Brain (organoid and tissue), 16 donors: ENCODE measurements at places on chromosomes 4 and X.

- no peak for DNase-seq
Observed at GRCh38 chr4:83364312-83364711, 29.7 kb upstream of the HPSE start.

GRCh38 chr4:38160487-38161207, 200.4 kb downstream of the PTTG2 start:
- DNase-seq: no peak

- DNase-seq: no peak
Observed at GRCh38 chr4:95059663-95060062, 301.9 kb downstream of the BMPR1B start.

- no peak for DNase-seq
Observed at GRCh38 chrX:39731735-39732134, 366.0 kb downstream of the BCOR start.

DNA sequence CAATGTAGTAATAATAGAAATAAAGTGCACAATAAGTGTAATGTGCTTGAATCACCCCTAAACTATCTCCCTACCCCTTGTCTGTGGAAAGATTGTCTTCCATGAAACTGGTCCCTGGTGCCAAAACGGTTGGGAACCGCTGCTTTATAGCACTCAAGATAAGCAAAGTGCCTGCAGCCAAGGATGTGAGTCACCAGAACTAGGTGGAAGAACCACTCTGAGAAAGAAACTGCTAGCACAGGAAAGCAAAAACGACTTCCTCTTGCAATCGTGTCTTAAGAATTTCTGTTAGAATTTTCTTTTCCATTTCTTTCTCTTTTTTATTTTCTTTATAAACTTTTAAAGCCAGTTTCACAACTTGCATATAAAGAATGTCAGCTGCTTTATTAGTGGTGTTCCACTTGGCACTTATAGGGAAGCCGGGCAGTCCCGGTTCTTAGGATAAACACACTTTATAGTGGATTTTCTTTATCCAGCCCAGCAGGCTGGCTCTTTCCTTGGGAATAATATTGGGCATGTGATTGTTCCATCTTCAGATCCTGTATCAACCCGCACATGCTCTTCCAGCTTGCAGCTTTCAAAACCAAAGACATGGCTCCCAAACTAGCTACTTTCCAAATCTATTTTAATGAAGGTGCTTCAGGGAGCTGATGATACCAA, 32.3 kb upstream of the CXCL8 start:
- DNase-seq: no peak

GRCh38 chr4:150251752-150252190, 173.5 kb downstream of the DCLK2 start:
- peak; percentile 35 for DNase-seq

- peak; percentile 62 for DNase-seq
Observed at GRCh38 chr4:102629673-102630072, 128.5 kb downstream of the NFKB1 start.

DNA sequence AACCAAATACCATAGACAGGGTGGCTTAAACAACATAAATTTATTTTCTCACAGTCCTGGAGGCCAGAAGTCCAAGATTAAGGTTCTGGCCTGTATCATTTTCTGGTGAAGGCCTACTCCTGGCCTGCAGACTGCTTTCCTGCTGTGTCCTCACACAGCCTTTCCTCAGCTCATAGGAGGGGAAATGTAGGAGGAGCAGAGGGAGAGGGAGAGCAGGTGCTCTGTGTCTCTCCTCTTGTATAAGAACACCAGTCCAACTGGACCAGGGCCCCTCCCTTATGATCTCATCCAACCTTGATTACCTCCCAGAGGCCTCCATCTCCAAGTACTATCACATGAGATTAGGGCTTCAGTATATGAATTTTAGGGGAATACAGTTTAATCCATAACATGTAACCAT, 34.3 kb downstream of the RAPGEF2 start:
- DNase-seq: no peak

GRCh38 chr4:3532751-3533422, 665 bp upstream of the LRPAP1 start:
- DNase-seq: no peak

- DNase-seq: no peak
Observed at GRCh38 chrX:118522230-118522926, 26.8 kb downstream of the DOCK11 start.

GRCh38 chr4:29734343-29735213, 985.6 kb upstream of the PCDH7 start:
- DNase-seq: peak; percentile 49

- no peak for DNase-seq
Observed at GRCh38 chr4:144421056-144421455, 224.9 kb upstream of the HHIP start.

- no peak for DNase-seq
Observed at GRCh38 chr4:66647476-66647875, 897.8 kb downstream of the CENPC start.

- DNase-seq: no peak
Observed at GRCh38 chr4:6657242-6658208, 17.0 kb downstream of the MRFAP1 start.

- no peak for DNase-seq
Observed at GRCh38 chrX:149322316-149322715, 182.8 kb downstream of the IDS start.

DNA sequence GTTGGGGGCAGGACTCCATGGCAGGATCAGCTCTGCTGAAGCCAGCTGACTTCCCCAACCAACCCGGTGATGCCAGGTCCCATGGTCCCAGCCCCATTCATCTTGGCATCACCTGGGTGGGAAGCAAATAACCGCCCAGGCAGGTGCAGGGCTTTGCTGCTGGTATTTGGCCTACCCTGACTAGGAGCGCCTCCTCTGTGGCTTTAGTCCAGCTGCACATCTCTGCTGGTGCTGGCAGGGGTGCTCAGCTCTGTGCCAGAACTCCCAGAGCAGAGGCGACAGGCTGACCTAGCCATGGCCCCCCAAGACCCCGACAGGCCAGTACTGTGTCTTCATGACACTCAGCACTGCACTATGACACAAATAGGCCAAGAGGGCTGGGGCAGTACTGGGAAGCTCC, 64.4 kb downstream of the STARD8 start:
- no peak for DNase-seq

GRCh38 chrX:19177721-19178120, 55.5 kb upstream of the ADGRG2 start:
- DNase-seq: peak; percentile 22

DNA sequence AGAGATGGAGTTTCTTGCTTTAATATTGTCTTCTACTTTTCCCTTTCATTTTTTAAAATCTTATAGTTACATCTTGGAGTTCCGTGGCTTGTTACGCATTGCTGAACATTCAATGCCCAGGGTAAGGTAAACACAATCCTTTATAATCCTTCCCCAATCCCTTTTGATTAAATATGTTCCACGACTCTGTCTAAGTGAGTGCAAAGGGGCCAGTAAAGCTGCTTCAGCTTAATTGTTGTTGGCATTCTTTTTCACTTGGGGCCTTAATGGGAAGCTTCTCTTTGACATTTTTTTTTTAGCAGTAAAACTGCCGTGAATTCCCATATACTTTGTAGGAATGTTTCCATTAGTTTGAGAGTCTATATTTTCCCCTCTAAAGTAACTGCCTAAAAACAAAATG, 1028.1 kb downstream of the C4orf33 start:
- peak; percentile 49 for DNase-seq

DNA sequence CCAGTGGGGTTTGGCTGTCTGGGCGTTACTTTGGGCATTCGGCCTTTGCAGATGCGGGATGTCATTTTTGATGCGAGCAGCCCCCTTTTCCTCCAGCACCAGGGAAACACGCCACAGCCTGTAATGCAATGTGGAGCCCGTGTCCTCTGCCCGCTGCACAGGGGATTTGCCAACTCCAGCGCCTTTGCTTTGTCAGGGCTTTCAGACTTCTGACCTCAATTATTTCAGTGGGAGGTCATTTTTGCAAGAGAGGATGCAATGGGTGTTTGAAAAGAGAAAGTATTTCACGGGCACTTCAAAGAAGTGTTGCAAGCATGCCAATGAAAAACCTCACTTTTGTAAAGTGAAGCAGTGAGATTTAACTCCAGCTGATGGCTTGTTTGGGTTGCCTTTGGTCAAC, 11.5 kb downstream of the CLCN4 start:
- DNase-seq: no peak
